Fibroblast of the aortic adventitia (primary cell): ENCODE measurements at places on chromosomes 16 and 17.

GRCh38 chr16:49460786-49461470 lies 87.3 kb downstream of the C16orf78 start:
- no peak for DNase-seq

- no peak for DNase-seq
Measured at GRCh38 chr17:38728290-38728831, 1.8 kb upstream of the CISD3 start.

GRCh38 chr17:65193305-65193704 lies 56.1 kb downstream of the RGS9 start:
- DNase-seq: no peak

DNA sequence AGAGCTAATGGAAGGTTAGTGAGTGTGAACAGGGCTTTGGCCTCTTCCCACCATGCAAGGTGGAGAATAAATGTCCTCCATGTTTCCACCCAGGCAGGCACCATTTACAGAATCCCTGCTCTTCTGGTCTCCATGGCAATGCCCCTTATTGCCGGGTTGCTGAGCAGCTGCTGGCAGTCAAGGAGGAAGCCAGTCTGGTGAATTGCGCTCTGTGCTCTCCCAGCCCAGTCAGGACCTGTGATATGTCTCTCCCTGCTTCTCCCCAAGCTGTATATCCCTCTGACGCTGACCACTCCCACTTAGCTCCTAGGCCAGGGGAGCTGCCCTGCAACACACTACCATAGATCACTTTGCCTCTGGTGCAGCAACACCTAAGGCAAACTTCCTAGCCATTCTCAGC lies 402.1 kb upstream of the ERCC4 start:
- no peak for DNase-seq

GRCh38 chr17:69227541-69227940 lies 1.1 kb downstream of the ABCA10 start:
- DNase-seq: no peak

DNA sequence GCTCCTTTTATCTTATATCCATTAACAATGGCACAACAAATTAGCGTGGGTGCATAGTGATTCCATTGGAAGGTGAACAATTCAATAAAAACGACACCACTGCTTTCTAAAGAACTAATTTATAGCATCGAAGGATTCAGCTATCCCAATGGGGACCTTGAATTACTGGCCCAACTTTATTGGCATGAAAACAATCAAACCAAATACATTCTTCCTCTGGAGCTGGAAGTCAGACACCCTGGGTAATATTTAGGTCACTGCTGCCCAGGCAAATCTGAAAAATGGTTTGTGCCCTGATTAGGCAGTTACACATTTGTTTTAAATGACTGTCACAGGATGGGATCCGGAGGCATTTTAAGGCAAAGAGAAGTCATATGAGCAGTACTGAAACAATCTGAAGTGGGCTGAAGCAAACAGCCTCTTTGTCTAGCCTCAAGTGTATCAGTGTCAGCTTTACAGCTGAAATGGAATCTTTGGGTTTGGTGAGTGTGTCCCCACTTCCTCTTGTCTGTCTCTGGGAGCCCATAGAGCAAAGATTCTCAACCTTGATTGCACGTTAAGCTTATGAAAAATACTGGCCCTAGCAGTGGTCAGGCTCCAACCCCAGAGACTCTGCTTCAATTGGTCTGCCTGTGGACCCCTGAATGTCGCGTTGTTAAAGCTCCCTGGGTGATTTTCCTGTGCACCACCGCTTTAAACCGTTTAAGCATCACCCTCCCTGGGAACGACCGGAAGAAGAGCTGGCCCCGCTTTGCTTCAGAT lies 30.3 kb downstream of the CDK5R1 start:
- DNase-seq: no peak

GRCh38 chr16:2025878-2026460 lies 733 bp upstream of the NHERF2 start:
- DNase-seq: no peak
